ENCODE measurements at places on chromosomes 7 and 10.

- no peak for DNase-seq
These were observed 787 bp downstream of the MAGI2 start for GRCh38 chr7:79452495-79453265.

DNA sequence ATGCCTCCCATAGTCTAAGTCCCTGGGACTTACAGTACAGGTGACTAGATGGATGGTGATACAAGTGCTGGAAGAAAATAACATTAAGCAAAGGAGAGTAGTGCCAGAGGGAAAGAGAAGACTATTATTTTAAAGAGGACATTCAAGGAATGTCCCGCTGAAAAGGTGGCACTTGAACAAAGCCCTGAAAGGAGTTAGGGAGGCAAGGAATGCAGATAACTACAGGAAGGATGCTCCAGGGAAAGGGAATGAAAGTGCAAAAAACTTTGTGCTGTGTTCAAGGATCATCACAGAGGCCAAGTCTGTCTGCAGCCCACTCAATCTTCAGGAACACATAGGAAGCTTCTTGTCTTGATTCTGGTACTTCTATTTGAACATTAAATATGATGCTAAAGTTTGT lies 14.9 kb downstream of the ANKMY2 start:
- no peak for DNase-seq

- DNase-seq: no peak
These were observed 230.4 kb downstream of the TNS3 start for GRCh38 chr7:47351233-47352154.

GRCh38 chr7:155699180-155699579 lies 54.7 kb downstream of the RBM33 start:
- no peak for DNase-seq

DNA sequence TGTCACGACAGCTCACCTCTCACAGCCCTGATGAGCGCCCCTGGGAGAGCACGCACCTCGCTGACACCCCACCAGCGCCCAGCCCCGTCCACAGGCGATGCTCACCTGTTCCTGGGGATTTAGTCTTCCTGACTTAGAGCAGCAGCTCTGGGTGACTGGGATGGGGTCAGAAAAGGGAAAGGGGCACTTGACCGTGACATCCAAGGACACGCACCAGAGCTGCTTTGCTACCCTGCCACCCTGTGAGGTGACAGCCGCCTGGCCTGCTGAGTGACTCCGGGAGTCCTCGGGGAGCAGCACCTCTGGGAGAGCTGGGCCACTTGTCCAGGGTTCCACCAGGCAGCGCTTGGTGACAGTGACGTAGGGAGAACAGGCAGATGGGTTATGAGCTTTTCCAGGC lies 148.2 kb downstream of the PRKAG2 start:
- no peak for DNase-seq

DNA sequence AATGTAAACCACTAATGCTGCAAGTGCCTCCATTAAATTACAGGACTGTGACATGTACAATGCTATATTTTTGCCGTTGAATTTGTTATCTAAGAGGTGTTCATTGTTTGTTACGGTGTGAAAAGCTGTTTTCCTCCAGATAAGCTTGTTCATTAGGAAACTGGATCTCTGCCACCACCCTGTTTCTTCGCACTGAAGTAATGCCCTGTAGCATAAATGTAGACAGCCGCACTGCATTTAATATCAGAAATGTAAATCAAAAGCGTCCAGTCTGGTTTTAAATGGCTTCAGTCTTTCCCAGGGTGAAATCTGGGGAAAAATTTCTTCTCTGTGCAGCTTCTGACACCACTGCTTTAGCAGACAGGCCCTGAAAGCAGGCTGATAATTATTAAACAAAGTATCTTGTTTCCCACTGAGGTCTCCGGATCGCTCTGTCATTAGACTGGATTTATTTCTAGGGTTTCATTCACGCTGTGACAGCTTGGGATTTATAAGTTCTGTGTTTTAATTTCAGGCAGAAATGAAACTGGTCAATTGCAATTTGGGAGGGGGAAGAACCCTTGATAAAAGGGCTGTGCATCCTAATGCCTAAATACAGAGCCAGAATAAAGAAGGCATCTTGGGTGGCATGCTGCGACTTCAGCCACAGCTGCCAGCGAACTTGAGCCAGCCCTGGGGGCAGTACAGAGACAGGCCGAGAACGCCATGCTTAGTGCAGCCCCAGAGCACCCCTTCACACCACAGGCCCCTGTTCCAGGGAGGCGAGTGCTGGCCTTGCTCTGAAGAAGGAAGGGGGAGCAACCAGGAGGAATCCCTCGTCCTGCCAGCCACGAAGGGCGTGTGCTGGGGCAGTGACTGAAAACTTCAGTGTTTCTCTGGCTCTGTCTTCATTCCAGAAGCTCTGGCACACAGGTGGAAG lies 547.7 kb upstream of the GALNT17 start:
- DNase-seq: no peak

DNA sequence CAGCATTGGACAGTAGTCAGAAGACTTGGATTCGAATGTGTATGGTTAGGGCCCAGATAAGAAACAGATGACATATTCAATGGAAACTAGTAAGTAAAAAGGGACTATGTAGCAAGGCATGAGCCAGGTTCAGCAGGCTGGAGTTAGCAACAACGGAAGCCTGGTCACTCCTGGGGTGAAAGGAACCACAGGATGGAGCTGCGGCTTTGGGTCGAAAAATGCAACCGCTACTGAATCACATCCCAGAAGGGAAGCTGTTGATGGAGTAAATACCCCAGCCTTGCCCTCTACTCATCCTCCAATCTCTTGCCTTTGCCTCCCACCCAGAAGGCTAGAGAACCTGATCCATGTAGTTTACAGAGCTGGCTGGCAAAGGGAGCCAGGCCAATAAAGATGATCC lies 37.5 kb upstream of the EGR2 start:
- no peak for DNase-seq

DNA sequence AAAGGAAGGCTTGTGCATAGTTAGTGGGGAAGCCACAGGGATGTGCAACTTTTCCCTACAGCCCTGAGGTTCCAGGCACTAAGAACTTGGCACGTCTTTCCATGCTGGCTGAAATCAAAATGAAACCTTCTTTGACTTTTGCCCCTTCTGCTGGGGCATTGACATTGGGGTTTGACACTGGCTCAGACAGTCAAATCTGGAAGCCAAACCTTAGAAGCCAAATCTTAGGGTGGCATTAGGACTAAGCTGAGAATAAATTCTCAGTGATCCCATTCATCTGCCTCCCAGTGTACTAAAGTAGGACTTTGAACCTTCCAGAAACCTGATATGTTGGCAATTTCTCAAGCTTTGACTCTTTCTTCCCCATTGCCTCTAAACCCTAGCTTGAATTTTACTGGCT lies 31.3 kb upstream of the INSYN2A start:
- no peak for DNase-seq

DNA sequence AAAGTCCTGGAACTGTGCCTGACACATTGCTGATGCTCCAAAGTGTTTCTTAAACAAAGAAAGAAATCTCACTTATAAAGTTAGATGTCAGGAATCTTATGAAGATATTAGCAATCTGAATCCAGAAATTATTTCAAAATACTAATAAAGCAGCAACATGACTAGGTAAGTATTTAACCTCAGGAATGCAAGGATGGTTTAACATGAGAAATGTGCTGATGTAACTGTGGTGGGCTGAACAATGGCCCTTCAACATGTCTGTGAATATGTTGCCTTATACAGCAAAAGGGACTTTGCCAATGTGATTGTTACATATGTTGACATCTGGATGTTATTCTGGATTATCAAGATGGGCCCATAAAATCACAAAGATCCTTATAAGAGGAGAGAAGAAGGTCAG lies 87.1 kb downstream of the TEX36 start:
- DNase-seq: no peak
